Activated CD4-positive, CD25-positive, alpha-beta regulatory T cell (primary cell): ENCODE measurements at places on chromosomes 6 and 20.

DNA sequence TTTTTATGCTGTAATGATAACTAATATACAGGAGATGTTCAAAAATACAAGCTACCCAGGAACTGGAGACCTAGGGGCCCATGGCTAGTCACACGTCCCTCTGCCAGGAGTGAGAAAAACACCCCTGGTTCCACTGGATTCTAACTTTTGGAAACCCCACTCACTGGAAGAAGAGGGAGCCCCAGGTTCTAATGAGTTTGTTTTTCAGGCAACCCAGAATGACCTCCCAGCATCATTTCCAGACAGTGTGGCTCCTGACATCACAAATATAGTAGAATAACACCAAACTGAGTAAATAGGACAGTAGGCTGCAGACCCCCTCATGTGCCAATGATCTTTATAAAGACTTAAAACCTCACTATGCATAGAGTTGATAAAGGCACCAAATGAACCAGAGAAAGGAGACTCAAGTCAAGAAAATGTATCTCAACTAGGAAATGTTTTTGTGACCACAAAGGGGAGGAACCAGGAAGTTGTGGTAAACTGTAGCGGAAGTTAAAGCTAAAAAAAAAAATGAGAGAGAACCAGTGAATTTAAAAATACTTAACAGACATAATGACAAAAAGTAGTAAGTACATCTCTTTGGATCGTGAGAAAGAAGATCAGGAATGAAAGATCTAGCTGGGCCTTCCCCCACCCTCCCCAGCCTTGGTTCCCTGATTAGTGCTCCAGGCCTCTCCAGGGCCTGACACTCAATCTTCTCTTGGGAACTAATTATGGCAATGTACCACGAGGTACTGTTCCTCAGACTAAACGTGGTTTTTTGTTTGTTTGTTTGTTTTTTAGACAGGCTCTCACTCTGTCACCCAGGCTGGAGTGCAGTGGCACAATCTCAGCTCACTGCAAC lies 19.8 kb downstream of the HLA-E start:
- no peak for DNase-seq

- no peak for DNase-seq
Observed at GRCh38 chr6:135851442-135852271, at the start of gene PDE7B. PDE7B (plus strand) TSS chr6:135851701.

- DNase-seq = no peak
Observed at GRCh38 chr20:44540834-44541233, 19.0 kb upstream of the SERINC3 start.

DNA sequence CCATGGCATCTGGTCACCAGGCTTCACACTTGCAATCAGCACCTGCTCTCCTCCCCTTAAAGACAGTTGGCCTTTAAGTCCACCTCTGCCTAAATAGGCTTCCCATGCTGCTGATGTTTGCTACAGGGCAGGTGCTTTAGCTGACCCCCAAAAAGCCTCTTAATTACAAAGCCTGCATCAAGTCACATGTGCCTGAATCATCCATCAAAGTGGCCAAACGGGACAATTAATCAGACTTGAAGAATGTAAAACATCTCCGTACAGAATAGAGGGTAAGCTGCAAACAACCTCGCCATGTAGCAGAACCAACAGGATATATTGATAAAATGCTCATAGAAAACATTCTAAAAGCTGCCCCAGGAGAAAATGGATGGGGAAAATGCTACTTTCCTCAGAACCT lies 7.4 kb downstream of the LY86 start:
- no peak for DNase-seq

DNA sequence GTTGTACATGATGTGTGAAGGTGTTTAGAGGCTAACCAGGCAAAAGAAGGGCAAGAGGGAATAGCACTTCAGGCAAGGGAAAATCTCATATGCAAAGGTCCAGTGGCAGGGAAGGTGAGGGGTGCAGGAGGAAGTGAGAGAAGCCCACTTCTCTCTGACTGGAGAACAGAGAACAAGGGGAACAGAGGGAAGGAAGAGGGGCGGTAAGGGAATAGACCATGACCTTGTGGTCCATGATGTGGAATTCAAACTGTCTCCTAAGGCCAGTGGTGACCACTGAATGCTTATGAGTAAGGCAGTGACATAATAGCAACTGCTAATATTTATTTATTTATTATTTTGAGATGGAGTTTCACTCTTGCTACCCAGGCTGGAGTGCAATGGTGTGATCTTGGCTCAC lies 20.6 kb upstream of the SLC9A8 start:
- DNase-seq = no peak

- no peak for DNase-seq
Observed at GRCh38 chr6:113439866-113440265, 417.3 kb upstream of the MARCKS start.

- DNase-seq = no peak
Observed at GRCh38 chr6:119742188-119742803, 392.7 kb upstream of the MAN1A1 start.

- DNase-seq = no peak
Observed at GRCh38 chr20:40339661-40340449, 349.2 kb downstream of the MAFB start.

DNA sequence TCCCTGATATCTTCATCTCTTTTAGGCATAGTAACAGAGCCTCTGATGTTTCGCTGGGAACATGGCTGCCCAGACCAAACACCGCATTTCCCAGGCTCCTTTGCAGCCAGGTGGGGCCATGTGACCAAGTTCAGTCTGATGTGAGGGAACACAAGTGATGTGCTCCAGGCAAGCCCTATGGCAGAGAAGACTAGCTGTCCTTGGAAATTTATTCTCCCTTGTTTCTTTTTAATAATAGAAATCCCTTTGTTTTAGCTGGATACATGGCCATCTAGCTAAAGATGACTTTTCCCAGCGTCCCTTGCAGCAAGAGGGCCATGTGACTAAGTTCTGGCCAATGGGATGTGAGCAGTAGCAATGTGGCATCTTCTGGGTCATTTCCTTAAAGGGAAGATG lies 30.8 kb downstream of the SLC2A10 start:
- DNase-seq = no peak

- no peak for DNase-seq
Observed at GRCh38 chr20:24872291-24873024, 76.6 kb upstream of the CST7 start.

GRCh38 chr6:63307581-63308246 lies 12.1 kb downstream of the LGSN start:
- no peak for DNase-seq

GRCh38 chr20:24994186-24994465 lies 1.6 kb upstream of the APMAP start:
- no peak for DNase-seq
